ENCODE measurements at places on chromosomes 7 and 10.

GRCh38 chr7:77222819-77223218 is 23.2 kb upstream of the FGL2 start:
- no peak for DNase-seq

DNA sequence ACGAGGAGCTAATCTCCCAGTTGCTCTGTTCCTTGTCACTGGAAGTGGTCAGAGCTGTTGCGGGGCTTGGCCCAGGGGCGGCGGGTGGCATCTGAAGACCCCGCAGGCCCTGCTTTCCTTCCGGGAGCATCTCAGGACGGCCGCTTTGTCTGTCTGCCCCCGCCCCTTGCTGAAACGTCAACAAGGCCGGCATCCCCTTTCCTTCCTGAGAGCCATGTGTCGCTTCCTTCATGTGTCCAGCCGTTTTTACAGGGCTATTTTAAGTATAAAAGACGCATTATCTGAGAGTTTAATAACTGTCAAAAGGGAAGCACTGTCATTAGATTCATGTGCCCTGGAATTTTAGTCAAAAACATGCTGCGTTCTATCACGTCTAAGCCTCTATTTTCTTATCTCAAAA is 110.4 kb downstream of the CUX1 start:
- DNase-seq: no peak

GRCh38 chr10:11682851-11683250 is 59.3 kb upstream of the ECHDC3 start:
- no peak for DNase-seq

GRCh38 chr7:152129682-152130081 is 104.2 kb downstream of the GALNT11 start:
- DNase-seq: no peak

GRCh38 chr10:60613434-60613833 is 164.8 kb upstream of the CDK1 start:
- DNase-seq: no peak

- no peak for DNase-seq
Measured at GRCh38 chr10:131574707-131575430, 263.3 kb upstream of the TCERG1L start.

- DNase-seq: no peak
Measured at GRCh38 chr10:116237260-116237659, 35.7 kb downstream of the GFRA1 start.

DNA sequence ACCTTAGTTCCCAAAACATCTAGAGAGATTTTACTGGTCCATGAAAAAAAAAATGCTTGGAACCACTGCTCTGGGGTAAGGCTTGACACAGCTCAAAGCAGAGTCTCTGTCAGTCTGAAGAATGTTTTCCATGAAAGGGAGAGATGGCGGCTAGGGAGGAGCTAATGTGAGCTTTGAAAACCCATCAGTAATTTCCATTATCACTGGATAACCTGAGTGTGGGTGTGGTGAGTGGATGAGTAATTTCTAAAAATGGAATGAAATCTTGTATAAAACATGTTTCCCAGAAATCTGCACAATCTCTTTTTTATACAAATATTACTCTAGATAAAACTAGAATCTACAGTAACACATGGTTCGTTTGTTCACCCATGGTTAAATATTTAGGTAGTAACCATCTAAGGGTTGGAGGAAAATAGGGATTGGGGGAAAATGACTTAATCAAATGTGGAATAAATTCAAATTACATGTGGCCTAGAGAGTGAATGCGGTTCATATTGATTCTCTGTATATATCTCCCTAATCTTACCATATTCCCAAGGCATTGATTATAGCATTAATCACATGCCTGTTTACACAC is 289.4 kb downstream of the RNLS start:
- DNase-seq: no peak

GRCh38 chr7:128882134-128882533 is 19.5 kb downstream of the ATP6V1F start:
- no peak for DNase-seq

GRCh38 chr7:133040178-133040577 is 41.7 kb downstream of the CHCHD3 start:
- DNase-seq: no peak

- DNase-seq: no peak
Measured at GRCh38 chr7:45543473-45543872, 30.7 kb upstream of the ADCY1 start.

- DNase-seq: no peak
Measured at GRCh38 chr10:100883312-100883821, 29.4 kb upstream of the SLF2 start.

GRCh38 chr10:123642293-123642692 is 23.9 kb upstream of the GPR26 start:
- DNase-seq: no peak

GRCh38 chr7:32616625-32617024 is 121.3 kb downstream of the AVL9 start:
- peak; percentile 14 for DNase-seq

DNA sequence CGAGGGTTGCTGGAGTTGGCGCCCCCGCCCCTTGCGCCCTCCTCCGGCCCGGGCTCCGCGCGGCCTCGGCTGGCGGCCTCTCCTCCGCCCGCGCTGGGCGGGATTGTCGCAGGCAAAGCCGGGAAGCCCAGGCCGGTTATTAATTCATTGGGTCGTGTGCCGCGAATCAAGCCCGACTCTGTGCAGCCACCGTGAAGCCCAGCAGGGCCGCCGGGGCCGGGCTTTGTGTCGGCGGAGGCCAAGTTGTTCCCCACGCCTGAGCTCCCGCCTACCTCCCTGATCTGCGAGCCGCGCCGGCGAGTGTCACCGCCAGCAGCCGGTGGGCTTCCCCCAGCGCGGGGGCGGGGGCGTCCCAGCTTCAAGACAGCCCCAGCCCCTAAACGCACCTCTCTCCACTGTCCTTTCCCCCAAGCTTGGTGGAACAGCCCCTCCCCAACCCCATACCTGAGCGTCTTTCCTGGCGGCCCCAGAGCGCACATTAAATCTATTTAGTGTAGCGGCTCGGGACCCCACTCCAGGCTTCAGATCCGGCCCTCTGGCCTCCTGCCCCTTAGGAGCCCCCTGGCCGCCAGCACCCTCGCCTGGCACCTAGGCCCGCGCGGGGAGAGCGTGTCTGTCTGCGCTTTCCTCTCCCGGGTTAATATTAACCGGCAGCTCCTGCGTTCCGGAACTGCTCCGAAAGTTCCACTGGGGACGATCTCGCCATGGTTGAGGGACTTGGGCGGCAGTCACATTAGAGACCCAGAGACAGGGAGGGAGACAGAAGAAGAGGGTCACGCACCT is 3.5 kb downstream of the SHH start:
- DNase-seq: no peak

DNA sequence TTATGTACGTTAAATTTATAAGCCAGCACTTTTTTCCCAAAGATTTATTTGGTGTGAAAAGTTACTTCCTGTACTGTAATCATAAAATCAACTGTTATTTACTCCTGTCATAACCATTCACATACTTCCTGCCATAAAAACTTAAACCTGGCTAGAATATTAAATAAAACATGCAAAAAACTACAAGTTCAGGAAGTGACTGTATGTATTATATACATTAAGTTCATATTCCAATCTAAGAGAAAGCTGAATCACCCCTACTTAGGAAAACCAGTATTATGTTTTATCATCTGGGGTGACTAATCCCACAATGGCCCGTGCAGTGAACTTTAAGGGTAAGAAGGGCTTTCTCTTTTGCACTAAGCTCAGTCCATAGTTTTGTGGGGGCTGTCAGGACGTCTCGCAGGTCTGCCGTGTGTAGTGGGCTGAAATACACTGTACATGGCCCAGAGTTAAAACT is 183.7 kb upstream of the KLF14 start:
- DNase-seq: peak; percentile 36

DNA sequence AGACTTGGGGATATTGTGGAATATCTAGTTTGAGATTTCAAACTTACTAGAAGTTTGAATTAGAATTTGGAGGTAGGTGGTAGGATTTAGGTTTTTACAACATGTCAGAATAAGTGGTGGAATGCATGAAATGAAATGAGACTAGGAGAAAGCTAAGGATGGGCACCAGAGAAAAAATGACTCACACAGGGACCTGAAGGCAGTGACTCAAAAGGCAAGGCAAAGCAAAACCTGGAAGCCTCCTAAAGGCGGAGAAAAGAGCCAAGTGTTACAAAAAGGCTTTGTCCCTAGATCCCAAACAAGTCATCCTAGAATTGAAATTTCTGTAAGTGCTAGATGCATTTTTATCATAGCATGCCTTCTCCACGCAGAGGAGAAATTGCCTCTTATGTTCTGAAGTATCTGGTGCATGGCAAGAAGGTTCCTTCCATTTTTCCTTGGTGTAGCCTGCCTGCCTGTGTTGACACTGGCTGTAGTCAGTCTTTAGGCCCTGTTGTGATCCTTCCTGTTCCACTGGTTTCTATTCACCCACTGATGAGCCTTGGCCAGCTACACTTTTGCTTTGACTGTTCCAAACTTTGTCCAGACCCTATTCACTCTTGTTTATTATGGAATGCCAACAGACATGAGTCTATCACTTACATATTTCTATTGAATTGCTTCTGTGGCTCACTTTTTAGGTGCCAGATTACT is 109.3 kb downstream of the ETV1 start:
- no peak for DNase-seq

GRCh38 chr7:25303281-25304181 is 75.2 kb upstream of the NPVF start:
- peak; percentile 2 for DNase-seq

DNA sequence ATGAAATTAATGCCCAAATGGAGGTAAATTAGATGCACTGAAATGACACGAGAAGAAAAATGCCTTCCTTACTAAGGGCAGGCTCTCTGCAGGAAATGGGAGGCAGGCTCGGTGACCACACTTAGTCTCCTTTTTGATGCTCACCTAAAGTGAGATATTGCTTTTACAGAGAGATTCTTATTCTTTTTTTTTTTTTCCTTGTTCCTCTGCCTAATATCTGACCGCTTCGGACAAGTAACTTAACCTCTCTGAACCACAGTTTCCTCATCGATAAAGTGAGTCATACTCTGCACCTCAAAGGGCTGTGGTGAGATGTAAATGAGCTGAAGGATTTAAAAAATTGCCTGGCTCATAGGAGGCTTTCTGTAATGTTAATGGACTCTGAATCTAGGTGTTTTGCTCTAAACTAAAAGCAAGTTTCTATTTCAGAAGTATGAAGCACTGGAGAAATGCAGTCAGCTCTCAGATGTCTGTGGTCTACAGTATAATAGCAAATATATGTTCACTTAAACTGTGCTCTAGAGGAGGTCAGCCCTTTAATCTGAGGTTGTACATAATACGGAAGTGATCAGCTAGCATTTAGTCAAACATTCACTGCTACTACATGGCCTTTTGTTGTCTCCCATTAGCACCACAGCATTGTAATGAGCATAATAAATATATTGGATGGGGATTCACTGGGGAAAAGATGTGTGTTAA is 23.2 kb downstream of the NKX2-3 start:
- DNase-seq: no peak

GRCh38 chr10:52741851-52742250 is 30.7 kb downstream of the MBL2 start:
- DNase-seq: no peak

- no peak for DNase-seq
Measured at GRCh38 chr7:94336009-94336408, 58.7 kb upstream of the COL1A2 start.

Measured in hematopoietic multipotent progenitor cell treated with erythropoietin and hydrocortisone succinate and interleukin-3 and kit ligand, for 6 days (in vitro differentiated cells).